ENCODE measurements at places on chromosomes 13 and 19.

DNA sequence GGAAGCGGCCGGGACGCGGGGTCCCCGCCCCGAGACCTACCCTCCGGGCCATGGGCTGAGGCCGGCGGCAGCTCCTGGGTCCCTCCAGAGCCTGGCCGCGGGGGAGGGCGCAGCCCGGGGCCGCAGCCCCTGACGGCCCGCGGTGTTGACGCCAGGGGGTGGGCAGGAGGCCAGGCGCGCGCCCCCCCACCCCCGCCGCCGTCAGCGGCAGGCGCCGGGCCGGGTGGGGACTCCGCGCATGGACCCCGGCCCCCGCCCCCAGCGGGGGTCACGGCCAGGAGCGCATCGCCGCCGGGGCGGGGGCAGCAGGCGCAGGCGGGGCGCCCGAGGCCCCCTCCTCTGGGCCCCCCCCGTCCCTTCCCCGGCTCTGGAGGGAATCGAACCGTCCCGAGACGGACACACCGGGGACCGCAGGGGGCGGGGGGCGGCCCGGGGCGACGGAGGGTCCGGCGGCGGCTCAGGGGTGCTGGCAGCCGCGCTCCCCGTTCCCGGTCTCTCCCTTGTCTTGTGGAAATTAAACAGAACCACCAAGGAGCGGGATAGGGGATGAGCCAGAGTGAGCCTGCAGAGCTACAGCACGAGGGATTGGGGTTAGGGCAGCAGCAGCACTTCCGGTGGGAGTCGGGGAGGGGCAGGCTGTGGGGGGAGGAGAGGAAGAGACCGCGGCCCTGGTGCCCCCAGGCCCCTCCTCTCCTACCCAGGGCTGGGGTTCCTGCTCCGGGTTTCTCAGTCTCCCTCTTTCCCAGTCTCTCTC lies at the start of gene MEIS3:
MEIS3 (minus strand) TSS at position 498 of the 754 bp plus-strand sequence; CDS start at position 52, 446 bp downstream.
- DNase-seq: no peak

- DNase-seq: no peak
Observed at GRCh38 chr19:44856421-44857083, 10.5 kb downstream of the NECTIN2 start.

DNA sequence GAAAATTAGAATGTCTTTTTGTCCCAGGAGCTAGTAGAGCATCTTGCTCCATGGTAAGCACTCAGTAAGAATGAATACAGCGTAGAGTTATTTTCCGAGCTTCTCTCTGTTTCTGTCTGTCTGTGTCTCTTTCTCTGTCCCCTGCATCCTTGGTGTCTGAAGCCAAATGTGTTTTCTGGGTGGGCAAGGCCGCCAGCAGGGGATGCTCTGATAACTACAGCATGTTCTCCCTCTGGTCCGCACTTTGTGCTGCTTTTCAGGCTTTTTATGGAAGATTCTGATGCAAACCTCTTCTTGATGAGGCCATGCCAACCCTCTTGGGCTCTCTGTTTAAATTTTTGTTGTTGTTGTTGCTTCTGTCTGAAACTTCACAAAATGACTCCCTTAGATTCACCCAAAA lies 142.8 kb upstream of the UBL3 start:
- DNase-seq: no peak

DNA sequence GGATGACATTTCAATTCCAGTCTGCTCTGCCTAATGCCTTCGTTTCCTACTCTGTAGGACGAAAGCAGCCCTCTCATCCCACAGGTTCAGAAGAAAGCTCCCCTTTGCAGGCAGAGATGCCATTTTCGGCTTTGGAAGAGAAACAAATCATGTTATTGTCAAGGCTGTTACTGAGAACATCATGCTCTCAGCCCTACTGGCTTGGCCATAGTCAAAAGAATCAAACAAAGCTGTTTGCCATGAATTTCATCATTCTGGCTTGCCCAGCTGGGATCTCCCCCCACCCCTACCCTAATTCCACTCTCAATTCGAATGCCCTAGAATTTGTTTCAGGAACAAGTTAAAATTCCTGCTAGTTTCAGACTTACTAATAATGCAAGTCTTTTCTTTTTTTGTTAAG lies 162.3 kb upstream of the SERP2 start:
- no peak for DNase-seq

DNA sequence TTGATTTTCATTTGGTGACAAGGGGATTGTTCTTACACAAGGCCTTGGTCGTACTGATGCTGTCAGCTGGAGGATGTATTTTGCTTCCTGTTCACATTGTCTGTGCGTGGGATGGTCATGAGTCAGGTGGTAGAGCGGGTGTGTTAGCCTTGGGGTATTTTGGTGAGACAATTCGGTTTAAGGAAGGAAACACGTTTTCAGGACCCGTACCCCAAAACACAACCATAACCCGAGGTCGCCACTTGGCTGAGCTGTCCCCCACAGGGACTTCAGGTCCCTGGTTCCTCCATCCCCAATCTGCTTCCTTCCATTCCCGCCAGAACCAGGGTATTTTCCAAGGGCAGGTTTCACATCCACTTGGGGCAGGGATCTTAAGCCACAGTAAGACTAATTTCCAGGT lies 15.0 kb downstream of the MYO9B start:
- peak; percentile 45 for DNase-seq

DNA sequence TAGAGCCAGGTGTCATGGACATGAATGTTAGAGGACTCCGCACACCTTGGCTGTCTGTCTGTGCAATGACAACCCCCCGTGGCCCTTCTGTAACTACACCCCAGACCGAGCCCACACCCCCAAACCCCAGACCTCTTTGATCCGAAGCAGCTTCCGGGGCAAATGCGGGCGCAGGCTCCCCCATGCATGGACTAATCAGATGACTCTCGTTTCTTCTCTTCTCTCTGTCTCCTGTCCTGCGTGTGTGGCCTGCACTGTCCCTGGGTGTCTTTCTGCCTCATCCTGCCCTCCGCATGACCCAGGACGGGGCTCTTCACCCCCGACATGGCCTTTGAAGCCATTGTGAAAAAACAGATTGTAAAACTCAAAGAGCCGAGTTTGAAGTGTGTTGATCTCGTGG lies 38.9 kb downstream of the TMED1 start:
- no peak for DNase-seq

GRCh38 chr19:17405250-17406045 lies at the start of gene BST2:
Gene BST2 (minus strand): TSS chr19:17405630. CDS start chr19:17405575, 55 bp downstream.
- DNase-seq: no peak

- no peak for DNase-seq
Observed at GRCh38 chr13:72431981-72432682, 295.3 kb downstream of the MZT1 start.

DNA sequence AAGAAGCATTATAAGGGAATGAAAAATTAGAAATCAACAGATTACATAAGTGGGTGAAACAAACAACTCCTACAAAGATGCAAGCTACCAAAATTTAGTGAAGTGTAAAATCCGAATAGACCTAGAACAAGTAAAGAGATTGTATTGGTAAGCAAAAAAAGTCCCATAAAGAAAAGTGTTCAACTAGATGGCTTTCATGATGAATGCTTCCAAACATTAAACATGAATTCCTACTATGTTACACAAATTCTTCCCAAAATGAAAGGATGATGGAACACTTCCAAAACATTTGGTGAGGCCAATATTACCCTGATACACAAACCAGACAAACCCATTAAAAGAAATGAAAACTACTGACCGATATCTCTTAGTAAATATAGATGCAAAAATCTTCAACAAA lies 139.0 kb downstream of the GPC5 start:
- no peak for DNase-seq

DNA sequence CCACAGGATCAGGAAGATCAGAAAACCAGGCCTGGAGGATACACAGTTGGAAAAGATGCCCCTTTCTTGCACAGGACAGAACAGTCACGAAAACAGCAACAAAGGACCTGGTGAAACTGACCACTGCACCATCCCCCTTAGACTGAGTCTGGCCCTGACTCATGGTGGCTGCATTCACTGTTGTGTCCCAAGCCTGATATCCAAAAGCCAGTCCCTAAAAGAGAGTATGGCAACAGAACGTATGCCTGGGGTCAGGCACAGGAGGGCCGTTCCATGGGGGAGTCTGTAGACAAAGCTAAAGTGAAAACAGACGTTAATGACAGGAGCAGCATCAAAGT lies 301.1 kb upstream of the NBEA start:
- no peak for DNase-seq

DNA sequence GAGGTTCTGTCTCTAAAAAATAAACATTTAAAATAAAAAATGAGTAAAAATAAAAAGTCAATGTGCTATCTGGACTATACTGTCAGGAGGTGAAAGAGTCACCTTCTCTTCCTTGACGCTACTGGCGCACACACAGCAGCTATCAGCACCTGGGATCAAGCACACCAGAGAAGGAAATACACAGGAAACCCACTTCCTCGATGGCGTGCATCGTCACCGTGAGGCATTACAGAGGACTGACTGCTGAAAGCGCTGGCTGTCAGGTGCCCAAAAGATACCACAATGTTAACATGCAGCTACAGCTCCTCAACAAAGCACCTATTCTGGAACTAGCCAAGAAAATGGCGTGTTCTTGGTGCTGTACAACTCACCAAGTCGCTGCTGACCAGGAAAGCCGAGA lies 6.1 kb downstream of the SLC35E1 start:
- DNase-seq: no peak

- peak; percentile 60 for DNase-seq
Observed at GRCh38 chr19:50418176-50419021, at the start of gene SPIB. Gene SPIB (plus strand): TSS chr19:50418938. CDS start chr19:50418963, 25 bp downstream.

DNA sequence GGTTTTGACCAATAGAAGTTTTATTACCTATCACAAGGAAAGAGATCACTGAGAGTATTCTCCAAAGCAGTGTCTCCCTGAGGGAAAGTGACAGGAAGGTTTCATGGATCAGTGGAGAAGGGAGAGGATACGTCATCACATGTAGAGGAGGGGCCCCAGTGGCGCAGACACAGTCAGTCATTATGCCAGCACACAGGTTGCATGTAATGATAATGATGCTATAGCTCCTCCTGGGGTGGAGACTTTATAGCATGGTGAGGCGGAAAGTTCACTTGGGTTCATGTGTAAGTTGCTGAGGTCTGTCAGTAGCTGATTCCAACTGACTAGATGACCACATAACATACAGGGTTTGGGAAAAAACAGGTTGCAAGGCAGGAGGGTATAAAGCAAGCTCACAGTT lies 88.8 kb downstream of the FNDC3A start:
- no peak for DNase-seq

- no peak for DNase-seq
Observed at GRCh38 chr13:44694842-44695241, 118.7 kb upstream of the TSC22D1 start.
